Fibroblast of pulmonary artery (primary cell): ENCODE measurements at places on chromosomes 3 and 15.
A peak's percentile ranks its signal among the peaks of the same experiment; 100 is the strongest.

- DNase-seq: no peak
These were observed 54.0 kb upstream of the FAM3D start for GRCh38 chr3:58720526-58720925.

- no peak for DNase-seq
These were observed 13.3 kb upstream of the DOCK3 start for GRCh38 chr3:50661321-50661837.

DNA sequence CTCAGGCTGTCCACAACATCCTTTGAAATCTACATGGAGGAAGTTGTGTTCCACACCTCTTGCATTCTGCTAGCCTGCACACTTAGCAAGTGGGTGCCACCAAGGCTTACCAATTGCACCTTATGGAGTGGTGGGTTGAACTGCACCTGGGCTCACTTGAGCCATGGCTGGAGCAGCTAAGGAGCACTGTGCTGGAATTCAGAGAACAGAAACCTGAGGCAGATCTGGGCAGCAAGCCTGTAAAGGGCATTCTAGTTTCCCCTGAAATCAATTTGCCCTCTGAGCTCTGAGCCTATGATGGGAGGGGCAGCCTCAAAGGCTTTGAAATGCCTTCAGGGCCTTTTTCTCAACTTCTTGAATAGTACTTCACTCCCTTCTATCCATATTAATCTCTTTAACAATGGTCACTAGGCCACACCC is 18.0 kb downstream of the BTLA start:
- no peak for DNase-seq

DNA sequence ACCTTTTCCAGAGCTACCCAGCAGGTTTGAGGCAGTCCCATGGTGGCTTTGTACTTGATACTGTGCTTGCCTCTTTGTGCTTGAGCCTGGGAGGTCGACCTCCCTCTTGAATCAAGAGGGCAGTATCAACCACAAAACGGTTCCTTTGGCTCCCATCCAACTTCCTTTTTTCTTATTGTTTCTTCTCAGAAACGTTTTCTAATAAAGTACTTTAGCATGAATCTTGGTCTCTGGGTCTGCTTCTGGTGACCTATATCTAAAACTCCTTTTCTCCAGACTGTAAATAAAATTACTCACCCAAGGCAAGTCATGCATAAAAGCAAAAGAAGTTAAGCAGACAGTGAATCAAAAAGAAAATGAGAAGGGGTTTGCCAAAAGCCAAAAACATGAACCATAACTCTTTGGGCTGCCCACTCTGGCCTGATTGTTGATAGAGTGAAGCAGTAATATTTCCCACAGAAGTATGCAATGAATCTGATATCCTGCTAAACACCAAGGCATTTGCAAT is 112.2 kb upstream of the SLC4A7 start:
- peak; percentile 57 for DNase-seq

DNA sequence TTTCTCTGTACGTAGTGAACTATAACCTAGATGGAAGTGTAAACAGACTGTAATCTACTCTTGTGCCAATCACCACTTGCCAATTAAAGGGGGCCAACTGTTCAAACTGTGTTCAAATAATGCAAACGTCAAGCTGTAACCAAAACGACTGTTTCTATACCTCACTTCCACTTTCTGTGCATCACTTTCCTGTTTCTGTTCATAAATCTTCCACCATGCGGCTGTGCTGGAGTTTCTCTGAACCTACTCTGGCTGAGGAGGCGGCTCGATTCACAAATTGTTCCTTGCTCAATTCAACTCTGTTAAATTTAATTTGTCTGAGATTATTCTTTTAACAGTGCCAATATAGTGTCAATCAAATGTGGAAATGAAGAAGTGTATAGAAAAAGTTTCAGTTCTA is 206.7 kb upstream of the TBC1D5 start:
- no peak for DNase-seq

- DNase-seq: no peak
These were observed 95.0 kb upstream of the PLSCR4 start for GRCh38 chr3:146345900-146346299.

DNA sequence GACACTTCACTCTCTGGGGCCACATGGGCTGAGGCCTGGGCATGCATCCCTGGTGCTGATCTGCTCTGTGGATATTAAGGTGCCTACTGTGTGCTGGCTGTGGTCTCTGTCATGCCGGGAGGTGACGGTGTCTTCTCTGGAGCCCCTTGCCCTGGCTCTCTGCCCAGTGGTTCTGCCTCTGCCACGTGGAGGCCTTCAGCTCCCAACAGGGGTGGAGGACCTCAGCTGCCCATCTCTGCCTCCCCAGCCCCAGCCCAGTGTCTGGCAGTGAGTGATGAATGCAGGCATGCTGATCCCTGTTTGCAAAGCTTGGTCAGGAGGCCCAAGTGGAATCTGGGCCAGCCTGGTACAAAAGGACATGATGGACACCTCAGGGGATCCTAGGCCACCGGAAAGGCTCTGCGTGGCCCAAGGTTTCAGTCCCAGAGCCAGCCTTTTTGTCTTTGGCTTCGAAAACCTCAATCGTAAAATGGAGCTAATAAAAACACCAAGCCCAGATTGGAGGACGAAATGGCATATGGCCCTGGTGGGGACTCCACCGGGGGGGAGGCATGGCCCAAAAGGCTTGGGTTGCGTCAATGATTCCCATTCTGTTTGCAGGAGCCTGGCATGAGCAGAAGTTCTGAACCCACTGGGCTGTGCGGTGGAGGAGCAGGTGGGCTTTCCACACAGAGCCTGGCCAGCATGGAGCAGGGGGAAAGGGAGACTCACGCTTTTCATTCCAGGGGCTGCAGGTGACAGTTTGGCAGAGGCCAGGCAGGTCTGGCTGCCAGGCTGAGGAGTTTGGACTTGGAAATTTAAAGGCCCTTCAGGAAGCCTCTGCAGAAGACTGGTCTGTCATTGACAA is 54.7 kb upstream of the KLF13 start:
- no peak for DNase-seq

DNA sequence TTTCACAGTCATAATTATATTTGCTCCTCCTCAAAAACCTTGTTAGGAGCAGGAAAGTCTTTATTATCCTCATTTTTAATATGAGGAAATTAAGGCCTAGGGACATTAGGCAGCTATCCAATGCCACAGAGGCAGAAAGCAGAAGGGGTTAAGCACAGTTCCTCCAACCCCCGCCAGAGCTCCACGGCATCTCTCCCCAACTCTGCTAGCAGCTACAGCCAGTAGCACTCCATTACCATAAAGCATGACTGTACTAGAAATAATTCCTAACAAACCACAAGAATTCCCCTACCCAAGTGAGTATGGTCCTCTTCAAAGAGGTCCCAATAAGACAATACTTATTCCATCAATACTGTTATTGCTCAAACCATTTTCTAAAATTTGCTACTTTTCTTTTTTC is 9.8 kb downstream of the HEG1 start:
- DNase-seq: peak; percentile 69

GRCh38 chr3:157660847-157661246 is 157.6 kb upstream of the VEPH1 start:
- DNase-seq: no peak

GRCh38 chr15:41897363-41897799 is 3.5 kb upstream of the SPTBN5 start:
- no peak for DNase-seq

GRCh38 chr15:44194323-44195150 is 534 bp downstream of the FRMD5 start:
- peak; percentile 89 for DNase-seq

DNA sequence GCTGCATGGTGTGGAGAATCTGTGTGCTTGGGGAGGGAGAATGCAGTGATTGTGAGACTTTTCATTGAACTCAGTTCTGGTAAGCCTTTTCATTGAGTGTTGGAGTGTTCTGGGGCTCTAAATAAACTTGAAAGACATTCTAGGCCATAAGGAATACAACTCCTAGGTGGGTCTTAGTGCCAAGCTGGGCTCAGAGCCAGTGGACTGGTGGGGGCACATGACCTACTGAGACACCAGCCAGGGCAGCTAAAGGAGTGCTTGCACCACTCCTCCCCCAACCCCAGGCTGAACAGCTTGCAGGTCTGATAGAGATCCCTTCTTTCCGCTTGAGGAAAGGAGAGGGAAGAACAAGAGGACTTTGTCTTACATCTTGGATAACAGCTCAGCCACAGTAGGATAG is 21.7 kb upstream of the KPNA4 start:
- no peak for DNase-seq

GRCh38 chr3:114441386-114441785 is 147.6 kb downstream of the TIGIT start:
- DNase-seq: no peak

DNA sequence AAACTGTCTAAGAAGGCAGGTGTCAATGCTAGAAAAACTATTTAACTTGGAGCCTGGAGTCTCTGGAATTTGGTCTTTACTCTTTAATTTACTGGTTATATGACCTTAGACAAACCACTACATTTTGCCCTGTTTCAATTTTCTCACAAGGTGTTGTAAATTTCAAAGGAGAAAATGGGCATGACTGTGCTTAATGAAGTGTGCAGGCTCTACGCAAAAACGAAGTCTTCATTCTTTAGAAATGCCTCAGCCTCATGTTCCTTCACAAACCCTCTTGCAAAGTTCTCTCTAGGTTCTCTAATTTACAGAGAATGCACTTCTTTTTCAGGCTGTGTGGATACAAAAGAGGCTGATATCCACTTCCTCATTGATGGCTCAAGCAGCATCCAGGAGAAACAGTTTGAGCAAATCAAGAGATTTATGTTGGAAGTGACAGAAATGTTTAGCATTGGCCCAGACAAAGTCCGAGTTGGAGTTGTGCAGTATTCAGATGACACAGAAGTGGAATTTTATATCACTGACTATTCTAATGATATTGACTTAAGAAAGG is 39.1 kb downstream of the COL6A5 start:
- DNase-seq: no peak

GRCh38 chr3:142724682-142725356 is 985 bp downstream of the TRPC1 start:
- peak; percentile 23 for DNase-seq

DNA sequence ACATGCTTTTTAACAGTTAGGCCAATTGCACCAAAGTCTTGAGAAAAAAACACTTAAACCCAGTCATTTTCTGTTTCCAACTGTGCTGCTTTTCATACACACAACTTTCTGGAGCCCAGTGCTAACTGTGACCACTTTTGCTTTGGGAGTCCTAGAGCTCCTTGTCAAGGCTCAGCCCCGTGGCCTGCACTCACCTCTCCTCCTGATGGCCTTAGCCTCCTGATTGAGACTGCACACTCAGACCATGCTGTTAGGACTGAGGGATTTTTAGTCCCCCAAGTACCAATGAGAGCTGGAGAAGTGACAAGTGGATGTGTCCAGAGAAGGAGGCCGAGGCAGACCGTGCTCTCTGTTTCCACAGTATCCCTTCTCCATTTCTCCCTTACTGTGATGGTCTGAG is 15.2 kb upstream of the RARRES1 start:
- no peak for DNase-seq

- DNase-seq: no peak
These were observed 9.9 kb downstream of the FILIP1L start for GRCh38 chr3:100104442-100104798.

GRCh38 chr15:101206176-101206591 is 45.7 kb downstream of the CHSY1 start:
- DNase-seq: peak; percentile 46

- peak; percentile 83 for DNase-seq
These were observed 5.1 kb upstream of the SEMA7A start for GRCh38 chr15:74438721-74439316.

DNA sequence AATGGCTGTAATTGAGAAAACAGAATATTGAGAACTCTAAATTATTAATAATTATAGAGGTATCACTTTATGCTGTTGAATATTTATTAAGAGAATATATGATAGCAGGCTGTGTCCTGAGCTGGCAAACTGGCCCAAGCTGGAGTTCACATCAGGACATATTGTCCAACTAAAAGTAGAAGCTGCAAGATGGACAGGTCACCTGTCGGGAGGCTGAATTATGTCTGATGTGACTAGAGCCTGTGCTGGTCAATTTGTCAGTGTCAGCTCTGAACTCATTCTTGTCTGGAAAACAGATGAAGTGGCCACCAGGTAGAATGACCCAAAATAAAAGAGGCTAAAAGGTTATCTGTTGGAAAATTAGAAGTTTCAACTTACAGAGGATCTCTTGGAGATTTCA is 392.2 kb downstream of the LRTM1 start:
- no peak for DNase-seq

DNA sequence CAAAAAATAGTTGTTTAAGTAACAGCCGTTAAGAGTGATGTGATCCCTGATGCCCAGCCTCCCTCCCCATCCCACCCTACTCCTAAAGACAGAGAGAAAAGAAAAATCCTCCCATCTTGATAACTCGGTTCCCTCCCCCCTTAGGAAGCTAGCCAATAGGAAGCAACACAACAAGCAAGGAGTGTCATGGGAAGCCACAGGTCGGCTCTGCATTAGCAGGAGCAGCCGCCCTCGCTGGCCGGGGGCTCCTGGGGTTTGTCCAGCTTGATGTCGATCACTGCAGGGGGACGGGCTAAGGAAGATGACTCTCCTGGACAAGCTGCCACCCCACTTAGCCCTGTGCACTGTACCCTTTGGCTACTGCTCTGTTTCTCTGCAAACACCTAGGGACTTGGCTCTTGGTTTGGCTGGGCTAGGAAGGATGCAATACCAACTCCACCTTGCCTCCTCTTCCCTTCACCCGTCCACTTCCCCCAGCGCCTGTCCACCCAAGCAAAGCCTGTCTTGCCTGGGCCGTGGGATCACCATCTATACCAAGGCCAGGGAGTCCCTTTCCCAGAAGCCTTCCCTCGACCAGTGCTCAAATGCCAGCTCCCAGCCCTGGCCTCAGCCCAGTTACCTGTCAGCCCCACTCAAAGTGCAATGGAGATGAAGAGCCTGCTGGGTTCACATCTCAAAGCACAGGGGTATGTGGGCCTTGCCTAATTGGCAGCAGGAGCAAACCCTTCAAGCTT is 23.1 kb downstream of the SRPRB start:
- DNase-seq: no peak

DNA sequence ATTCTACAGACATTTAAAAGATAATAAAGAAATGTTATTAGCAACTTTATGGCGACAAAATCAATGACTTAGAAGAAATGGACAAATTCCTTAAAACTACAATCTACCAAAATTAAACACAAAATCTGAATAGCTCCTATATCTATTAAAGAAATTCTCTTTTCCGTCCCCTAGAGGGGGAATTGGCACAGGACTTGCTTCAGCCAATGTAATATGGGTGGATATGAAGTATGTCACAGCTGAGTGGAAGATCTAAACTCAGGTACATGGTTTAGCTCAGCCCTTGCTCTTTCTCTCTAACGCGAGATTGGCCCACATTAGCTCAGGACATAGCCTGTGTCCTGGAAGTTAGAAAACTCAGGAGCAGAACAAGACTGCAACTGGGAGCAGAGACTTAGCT is 79.3 kb downstream of the DNAH12 start:
- DNase-seq: peak; percentile 16

DNA sequence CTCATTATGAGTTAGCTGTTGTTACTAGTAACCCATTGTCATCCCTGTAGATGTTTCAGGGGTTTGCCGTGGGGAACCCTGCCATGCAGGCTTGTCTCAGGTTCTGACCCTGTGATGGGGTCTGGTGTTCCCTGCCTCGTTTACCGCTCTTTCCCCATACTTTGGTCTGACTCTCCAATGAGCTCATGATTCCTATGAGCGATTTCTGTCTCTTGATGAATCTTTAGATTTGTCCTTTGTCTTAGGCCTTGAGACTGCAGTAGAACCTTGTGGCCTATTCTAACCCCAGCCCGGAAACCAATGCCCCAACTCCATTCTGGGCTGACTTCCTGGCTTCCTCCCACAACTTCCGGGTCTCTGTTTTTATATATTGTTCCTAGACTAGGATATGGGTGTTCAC is 11.3 kb upstream of the IQGAP1 start:
- no peak for DNase-seq

GRCh38 chr15:66700412-66700801 is 1.6 kb upstream of the SMAD6 start:
- DNase-seq: no peak

- DNase-seq: peak; percentile 86
These were observed 184.5 kb downstream of the FEZF2 start for GRCh38 chr3:62188681-62189375.
